ENCODE measurements at places on chromosomes 12 and 14.

DNA sequence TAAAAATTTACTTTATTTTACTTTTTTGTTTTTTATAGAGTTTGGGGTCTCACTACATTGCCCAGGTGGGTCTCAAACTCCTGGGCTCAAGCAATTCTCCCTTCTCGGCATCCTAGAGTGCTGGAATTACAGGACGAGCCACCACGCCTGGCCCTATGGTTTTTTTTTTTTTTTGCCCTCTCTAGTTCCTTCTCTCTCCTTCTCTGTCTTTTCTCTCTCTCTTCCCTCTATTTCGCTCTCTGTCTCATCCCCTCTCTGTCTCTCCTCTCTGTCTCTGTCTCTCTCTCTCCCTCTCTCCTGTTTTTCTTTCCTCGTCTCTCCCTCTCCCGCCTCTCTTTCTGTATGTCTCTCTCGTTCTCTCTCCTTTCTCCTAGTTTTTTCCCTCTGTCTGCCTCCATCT lies 202.6 kb upstream of the LHX5 start:
- DNase-seq, result no peak

DNA sequence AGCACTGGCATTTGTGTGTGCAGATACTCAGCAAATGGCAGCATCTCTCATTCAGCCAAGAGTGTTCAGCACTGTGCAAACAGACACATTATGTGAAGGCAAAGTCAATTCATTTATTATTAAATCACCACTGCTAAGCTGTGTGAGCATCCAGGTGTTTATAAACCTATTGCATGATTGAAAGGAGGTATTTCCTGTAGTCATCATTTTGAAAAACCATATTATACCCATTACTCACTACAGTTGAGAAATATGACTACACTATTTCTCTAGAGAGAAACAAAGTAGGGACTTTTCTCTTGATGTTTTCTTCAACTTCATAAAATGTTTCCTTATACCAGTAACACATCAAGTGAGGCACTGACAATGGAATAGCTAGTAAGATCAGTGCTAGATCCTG lies 13.7 kb downstream of the SPX start:
- no peak for DNase-seq

DNA sequence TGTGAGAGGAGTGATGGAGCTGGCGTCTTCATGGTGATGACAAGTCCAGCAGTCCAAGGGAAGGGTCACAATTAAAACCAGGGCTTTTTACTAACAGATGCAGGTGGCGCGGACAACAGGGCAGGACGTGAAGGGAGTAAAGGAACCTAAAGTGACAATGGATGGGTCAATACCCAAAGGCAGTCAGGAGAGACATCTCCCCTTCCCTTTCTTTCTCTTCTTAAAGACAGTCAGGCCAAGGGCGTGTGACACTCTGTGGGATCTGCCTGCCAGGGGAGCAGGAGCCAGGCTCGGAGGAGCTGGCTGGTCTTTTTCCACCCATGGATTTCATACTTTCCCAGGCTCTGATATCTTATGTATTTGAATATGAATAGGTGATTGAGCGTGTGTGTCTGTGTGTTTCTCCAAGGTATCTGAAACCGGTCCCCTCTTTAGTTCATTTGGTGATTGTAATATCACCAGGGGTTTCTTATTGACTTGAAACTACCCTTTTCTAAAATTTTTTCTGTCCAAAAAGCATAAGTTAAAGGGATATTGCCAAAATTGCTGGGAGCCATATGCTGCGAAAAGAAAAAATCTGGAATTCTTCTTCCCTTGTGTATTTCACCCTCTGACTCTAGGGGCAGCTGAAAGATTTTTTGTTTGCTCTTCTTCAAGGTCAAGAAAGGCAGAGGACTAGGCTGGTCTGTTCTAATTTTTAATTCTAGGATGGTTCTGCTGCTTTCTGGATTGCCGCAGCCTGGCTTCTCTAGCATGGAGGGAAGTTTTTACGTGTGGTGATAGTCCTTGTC lies 61.8 kb downstream of the FBXL14 start:
- no peak for DNase-seq

GRCh38 chr12:114710151-114710550 lies 26.2 kb upstream of the TBX3 start:
- DNase-seq, result no peak

DNA sequence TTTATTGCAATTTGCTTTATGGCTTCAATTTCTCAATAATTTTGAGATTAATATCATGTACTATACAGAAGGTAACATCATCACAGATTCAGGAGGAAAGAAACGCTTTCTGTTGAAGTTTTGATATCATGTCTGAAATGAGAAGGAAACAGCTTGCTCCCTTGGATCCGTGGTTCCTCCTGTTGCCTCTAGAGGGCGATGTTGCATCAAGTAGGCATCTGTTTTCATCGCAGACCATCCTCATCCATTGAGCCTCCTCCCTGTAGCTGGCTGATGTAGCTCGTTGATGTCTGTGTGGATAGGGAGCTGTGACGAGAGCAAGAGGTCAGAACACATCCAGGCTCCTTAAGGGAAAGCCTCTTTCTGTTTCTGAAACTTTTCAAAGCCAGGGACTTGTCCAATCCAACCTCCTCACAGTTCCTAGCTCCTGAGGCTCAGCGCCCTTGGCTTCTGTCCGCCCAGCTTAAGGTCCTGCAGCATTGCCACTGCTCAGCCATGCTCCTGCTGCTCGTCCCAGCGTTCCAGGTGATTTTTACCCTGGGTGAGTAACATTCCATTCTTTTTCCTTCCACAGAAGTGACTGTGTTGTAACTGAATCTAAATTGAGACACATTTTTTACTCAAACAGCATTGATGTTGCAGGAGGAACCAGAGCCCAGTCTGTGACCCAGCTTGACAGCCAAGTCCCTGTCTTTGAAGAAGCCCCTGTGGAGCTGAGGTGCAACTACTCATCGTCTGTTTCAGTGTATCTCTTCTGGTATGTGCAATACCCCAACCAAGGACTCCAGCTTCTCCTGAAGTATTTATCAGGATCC lies 304.8 kb upstream of the OR4E1 start:
- DNase-seq, result peak; percentile 24

GRCh38 chr14:65832431-65833266 lies 420.1 kb downstream of the FUT8 start:
- no peak for DNase-seq

- DNase-seq, result no peak
Observed at GRCh38 chr12:27002141-27002540, 12.0 kb downstream of the TM7SF3 start.

GRCh38 chr12:24903329-24904088 lies 45.4 kb downstream of the BCAT1 start:
- no peak for DNase-seq

DNA sequence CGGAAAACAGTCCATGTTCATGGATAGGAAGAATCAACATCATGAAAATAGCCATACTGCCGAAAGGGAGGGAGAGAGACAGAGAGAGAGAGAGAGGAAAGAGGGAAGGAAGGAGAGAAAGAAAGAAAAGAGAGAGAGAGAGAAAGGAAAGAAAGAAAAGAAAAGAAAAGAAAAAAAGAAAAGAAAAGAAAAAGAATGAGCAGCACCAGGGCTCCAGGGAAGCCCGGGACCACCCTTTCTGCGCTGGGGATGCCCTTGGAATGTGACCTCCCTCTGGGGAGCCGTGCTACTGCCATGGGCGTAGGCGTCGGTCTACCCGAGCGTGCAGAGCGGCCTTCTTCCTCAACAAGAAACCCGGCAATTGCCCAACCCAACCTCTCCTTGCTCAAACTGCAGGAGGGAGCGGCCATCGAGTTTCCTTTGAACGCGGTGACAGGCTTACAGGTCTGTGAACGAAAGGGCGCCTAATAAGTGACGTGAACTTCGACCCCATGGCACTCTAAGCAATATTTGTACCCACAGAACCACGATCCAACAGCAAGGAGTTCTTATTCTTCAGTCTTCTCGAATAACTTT lies 16.9 kb downstream of the OR6S1 start:
- no peak for DNase-seq

GRCh38 chr12:53468282-53468681 lies 16.4 kb downstream of the PCBP2 start:
- no peak for DNase-seq

GRCh38 chr12:84408936-84409335 lies 503.7 kb downstream of the SLC6A15 start:
- DNase-seq, result no peak

- no peak for DNase-seq
Observed at GRCh38 chr12:26895672-26896071, 42.1 kb downstream of the INTS13 start.

DNA sequence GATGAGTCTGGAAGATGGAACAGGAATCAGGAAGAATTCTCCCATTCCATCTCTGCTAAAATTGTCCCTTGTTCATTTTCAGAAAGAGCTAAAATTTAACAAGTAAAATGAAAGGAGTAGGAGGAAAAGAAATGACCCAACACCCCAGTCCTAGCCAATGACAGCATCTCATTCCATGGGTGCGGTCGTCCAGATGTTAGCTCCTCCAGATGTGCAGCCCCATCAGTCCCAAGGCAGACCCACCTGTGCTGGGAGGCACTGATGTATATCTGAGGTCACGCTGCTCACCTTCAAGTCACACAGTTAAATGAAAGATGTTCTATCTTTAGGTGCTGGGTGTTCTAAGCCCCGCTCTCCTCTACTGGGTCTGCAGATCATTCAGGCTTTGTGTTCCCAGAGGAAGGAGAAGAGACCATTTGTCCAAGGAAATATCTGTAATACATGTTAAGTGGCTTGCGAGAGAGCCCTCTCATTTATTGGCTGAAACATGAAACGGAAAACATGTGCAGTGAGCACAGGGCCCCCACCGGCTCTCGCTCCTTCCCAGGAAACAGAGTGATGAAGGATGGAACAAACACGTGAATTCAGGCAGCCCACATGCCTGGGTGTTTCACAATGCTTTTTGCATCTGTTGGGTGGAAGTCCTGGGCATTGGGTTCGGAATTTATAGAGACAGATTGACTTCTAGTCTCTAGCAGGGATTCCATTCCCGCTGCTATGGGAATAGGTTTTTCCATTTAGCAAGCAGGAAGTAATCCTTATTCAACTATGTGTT lies 294.6 kb downstream of the NUAK1 start:
- no peak for DNase-seq

GRCh38 chr14:32345311-32345791 lies 16.3 kb downstream of the AKAP6 start:
- DNase-seq, result no peak

GRCh38 chr14:71586131-71586897 lies 345.9 kb upstream of the RGS6 start:
- DNase-seq, result no peak

- DNase-seq, result no peak
Observed at GRCh38 chr12:2844786-2845185, 10.0 kb upstream of the NRIP2 start.

GRCh38 chr12:106999446-106999845 lies 12.5 kb upstream of the MTERF2 start:
- no peak for DNase-seq

- DNase-seq, result no peak
Observed at GRCh38 chr14:54629183-54629582, 62.3 kb downstream of the SAMD4A start.
